ENCODE measurements at places on chromosomes 5 and 9.

- peak; percentile 5 for DNase-seq
These were observed 753 bp upstream of the STC2 start for GRCh38 chr5:173328844-173329490.

DNA sequence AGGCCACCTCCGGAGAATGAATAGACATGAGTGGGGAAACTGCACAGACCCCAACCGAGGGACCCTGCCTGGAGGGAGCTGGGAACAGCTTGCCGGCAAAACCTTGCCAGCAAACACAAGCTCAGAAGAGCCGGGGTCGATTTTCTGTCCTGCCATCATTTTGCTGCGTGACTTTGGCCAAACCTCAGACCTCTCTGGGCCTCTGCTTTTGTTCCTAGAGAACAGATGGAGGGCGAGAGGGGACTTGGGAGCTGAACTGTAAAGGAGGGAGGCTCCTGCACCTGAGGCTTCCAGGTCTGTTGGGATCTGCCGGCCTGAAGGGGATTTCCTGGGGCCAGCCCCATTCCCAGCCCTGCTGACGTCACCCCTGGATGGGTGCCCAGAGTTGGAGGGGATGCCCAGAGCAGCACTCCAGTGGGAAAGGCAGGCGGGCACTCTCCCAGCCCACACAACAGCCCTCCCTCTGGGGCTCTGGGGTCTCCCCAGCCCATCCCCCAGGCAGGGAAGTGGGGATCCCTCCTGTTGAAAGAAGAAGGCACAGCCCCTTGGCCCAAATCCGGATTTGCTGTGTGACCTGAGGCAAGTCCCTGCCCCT lies 40.4 kb upstream of the SYNPO start:
- no peak for DNase-seq

DNA sequence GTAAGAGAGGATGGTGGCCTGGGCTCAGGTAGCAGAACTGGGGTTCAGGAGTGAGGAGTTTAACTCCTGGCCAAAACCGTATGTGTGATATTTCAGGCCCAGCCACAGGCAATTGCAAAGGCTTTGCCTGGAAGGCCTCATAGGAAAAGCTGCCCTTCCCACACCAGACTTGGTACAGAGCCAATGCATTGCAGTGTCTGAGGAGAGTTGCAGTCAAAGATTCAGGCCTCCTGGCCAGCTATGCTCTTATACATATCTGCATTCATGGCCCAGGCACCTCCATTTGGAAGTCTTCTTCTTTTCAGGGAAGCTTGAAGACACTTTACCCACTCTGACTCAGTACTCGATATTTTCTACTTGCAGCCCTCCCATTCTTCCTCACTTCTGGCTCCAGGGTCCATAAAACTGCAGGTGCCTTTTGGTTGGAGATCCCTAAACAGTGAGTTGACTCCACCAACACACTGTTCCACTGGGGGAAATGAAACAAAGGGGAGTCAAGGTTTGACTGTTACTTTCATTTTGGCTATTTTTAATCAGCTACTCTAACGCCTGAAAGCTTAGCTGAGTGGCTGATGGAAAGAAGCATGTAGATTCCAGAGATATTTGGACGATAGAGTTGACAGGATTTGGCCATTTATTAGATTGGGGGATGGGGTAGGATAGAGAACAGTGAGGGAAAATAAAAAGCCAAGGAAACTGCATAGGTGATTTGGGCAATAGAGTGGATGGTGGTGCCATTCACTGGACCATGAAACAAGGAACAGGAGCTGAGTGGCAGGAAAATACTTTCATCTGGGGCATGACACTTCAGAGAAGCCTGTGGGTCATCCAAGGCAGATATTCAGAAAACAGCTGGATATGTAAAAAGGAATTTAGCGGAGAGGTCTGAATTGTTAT lies 30.6 kb upstream of the IL33 start:
- no peak for DNase-seq

DNA sequence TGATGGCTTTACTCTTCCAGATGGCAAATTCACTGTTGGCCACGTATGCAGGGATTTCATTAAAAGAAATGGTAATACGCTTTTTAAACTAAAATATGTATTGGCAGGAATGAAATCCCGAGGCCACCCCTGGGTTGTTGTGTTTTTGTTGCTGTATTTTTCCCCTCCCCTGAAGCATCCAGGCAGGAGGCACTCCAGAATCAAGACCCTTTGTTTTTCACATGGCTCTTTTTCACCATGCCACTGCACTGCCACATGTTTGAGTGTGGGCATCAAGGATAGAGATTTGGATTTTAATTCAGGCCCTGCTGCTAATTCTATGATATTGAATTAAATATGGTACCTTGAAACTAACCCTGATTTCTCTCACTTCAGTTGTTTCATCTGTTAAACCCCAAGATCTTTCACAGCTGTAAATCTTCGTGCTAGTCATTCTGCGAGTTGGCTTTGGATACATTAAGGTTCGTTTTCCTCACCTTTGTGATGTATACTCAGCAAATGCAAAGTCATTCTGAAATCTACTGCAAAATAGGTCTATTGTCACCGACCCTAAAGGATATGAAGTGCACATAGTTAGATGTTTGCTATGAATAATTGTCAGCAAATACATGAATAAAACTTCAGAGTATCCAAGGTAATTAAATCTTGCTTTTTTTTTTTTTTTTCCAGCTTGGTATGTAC lies 533.4 kb downstream of the PTPRD start:
- DNase-seq = no peak

DNA sequence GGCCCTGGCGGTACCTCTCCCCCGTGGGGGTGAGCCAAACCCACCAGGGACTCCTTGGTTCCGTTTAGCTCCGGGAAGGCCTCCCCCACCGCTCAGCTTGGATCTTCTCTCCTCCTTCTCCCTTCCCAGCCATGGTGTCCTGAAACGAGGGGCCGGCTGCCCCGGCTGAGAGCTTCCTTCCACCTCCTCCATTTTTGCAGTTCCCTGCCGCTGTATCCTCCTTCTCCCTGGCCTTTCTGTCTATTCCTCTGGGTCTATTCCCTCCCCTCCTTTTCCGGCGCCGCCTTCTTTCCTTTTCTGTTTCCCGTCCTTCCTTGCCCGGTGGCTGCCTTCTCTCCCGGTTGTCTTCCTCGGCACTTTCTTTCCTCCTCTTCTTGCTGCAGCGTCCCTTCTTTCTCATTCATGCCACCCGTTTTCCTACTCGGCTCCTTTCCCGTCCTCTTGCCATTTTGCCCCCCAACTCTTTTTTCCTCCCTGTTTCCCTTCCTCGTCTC lies 110.4 kb downstream of the LIFR start:
- DNase-seq = no peak

GRCh38 chr5:35545190-35545589 lies 72.5 kb upstream of the SPEF2 start:
- DNase-seq = no peak

DNA sequence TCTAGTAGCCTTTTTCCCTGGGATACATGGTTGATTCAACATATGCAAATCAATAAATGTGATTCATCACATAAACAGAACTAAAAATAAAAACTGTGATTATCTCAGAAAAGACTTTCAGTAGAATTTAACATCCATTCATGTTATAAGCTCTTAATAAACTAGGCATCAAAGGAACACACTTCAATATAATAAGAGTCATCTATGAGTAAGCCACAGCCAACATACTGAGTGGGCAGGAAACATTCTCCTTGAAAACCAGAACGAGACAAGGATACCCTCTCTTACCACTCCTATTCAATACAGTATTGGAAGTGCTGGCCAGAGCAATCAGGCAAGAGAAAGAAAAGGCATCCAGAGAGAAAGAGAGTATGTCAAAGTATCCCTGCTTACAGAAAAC lies 239.9 kb downstream of the ATPSCKMT start:
- no peak for DNase-seq

DNA sequence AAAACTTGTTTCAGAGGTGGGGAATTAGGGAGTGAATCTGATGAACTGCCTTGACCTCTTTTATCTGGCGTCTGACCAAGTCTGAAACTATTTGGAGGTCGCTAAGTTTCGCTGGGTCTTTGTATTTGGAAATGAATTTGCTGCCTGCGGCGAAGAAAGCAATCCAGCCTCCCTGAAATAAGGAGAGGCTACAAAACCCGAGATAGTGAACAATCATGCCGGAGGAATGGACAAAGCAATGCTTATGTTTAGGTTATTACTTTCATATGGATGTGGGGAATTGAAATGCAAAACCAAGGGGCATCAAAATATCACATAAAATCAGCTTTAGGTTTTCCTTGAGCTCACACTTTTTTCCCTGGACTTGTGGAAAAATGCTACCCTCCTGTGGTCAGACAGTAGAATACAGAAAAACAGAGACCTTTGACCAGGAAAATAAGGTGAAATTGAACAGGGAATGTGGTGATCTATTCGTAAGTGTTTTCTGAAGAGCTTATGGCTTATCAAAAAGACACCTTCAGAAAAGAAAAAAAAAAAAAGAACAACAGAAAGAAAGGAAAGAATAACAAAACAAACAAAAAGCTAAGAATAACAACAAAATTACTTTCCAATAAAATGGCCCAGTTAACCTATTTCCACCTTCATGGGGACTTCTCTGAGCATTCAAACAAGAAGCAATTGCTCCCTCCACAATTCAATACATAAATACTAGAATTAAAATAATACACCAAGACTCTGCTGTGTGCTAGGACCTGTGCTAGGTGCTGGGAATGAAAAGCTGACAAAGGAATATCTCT lies 68.6 kb upstream of the DPYSL3 start:
- DNase-seq = no peak

DNA sequence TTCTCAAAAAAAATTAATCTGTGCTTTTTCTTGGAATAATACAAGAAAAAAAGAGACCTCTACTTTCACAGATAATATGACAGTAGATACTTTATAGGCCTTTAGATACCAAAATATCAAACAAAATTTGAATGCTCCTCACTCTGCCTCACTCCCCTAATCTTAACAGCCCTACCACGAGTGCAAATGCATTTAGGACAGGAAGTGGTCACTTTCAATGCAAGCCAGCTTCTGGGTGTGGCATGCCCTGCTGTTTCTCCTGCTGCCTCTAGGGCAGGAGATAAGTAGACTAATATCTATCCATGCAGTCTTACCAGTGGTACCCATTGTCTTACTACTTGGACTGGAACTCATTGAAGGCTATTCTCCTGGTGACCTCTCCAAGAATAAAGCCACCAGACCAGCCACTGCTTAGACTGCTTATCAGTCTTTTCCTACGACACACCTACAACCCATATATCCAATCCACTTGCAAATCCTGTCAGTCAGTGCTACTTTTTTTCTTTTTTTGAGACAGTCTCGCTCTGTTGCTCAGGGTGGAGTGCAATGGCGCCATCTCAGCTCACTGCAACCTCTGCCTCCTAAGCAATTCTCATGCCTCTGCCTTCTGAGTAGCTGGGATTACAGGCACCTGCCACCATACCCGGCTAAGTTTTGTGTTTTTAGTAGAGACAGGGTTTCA lies 23.0 kb downstream of the FRRS1L start:
- DNase-seq = no peak

DNA sequence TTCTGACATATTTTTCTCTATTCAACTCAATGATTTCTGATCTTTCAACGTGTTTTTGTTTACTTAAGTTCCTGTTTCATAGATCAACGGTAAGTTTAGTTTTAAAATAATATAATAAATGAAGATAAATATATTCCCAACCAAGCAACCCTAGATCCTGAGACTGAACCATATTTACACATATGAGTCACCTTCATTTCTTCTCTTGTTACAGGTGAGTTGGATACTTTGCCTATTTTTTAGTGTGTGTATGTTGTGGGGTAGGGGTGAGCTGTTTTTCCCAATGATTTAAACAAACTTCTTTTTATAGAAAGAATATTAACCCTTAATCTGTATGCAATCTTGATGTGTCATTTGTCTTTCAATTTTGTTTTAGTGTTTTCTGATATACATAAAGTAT lies 186.9 kb downstream of the MCTP1 start:
- no peak for DNase-seq

Data from activated naive CD4-positive, alpha-beta T cell treated with Interleukin-2 at 50 U/mL for 16 hours (primary cell).